ENCODE measurements at places on chromosomes 12 and 14.

DNA sequence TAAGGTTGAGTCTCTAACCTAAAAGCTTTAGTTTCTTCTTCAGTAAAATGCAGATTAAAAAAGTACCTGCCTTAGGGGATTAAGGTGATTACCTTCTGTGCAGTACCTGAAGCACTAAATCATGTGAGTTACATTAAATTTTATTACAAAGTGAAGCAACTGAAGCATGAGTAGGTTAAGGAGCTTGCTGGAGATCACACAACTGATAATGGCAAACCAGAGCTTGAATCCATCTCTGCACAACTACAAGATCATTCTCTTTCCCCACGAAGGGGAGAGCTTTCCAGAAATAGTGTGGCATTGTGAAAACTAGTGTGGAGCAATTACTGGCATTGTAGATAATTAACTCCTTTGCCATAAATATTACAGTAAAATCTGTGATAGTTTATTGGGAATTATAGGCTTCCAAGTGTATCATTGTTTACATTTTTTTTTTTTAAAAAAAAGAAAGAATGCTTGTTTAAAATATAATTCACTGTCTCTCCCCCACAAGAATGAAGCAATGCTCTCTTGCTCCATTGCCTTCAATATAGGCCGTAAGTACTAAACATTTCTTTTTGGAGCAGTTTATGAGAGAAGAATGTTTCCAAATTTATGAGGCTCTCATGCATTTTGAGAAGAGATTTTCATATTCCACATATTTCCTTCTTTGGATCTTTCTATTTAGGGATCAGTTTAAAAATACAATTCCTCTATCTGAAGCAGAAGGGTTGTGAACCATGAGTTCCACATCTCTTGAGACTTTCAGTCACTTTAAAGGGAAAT lies 20.5 kb downstream of the SLC38A2 start:
- DNase-seq = no peak

DNA sequence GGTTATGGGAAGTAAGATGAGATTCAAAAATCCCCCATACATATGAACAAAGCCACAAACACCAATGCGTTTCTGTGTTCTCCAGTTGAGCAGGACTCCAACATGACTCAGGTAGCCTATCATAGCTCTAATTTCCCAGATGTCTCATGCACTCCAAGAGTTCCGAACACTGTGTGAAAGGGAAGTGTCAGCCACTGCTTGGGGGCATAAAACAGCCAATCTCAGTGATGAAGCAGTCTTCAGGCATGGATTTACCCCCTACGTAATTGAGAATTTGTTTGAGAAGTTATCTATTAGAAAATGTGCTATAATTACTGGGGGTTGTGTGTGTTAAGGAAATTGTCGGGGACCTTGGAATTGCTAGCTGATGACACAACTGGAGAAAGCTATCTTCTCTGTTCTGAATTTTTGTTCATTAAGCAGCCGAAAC lies 153.9 kb upstream of the AVPR1A start:
- DNase-seq = no peak

- no peak for DNase-seq
Observed at GRCh38 chr12:98275131-98275475, 240.3 kb upstream of the TMPO start.

GRCh38 chr12:121246893-121247557 lies 37.1 kb downstream of the P2RX4 start:
- DNase-seq = no peak

DNA sequence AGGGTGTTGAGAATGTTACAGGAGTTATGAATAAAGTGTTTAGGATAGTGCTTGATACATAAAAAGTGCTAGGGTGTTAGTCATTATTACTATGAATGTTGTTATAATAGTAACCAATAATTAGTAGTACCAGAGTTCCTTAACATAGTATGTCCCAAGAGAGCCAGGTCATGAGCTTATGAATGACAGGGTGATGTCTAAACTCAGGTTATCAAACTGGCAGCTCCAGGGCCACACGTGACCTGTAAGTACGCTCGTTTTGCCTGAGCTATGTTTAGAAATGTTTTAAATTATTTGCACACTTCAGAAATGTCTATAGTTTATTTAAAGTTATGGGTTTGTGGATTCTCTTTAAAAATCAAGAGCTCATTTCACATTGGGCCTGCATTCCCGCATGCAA lies 14.1 kb upstream of the GRIP1 start:
- DNase-seq = no peak

GRCh38 chr12:21647179-21647578 lies 10.5 kb downstream of the LDHB start:
- DNase-seq = no peak

GRCh38 chr14:85421186-85421877 lies 108.6 kb upstream of the FLRT2 start:
- no peak for DNase-seq

GRCh38 chr12:50533971-50534370 lies 29.2 kb downstream of the DIP2B start:
- no peak for DNase-seq

- DNase-seq = peak; percentile 21
Observed at GRCh38 chr14:102777711-102778337, 575 bp downstream of the TRAF3 start.

GRCh38 chr12:77314378-77315052 lies 249.1 kb upstream of the E2F7 start:
- no peak for DNase-seq

DNA sequence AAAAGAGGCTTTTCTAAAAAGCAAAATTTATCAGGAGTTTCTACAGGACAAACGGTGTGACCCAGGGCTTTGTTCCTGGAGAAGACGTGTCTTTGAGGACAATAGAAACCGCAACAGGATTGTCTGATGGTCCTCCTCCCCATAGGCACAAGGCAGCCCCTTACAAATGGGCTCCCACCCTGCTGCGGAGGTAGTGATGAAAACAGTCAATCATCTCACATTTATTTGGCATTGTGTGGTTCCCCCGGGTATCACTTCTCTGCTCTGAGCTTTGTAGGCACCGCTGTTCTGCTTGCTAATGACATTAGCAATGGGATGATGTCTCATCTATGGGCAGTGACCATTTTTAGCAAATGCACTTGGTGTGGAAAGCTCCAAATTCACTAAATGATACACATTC lies 155.5 kb upstream of the TMPO start:
- DNase-seq = no peak

- no peak for DNase-seq
Observed at GRCh38 chr14:83867566-83868225, 1662.2 kb upstream of the FLRT2 start.

DNA sequence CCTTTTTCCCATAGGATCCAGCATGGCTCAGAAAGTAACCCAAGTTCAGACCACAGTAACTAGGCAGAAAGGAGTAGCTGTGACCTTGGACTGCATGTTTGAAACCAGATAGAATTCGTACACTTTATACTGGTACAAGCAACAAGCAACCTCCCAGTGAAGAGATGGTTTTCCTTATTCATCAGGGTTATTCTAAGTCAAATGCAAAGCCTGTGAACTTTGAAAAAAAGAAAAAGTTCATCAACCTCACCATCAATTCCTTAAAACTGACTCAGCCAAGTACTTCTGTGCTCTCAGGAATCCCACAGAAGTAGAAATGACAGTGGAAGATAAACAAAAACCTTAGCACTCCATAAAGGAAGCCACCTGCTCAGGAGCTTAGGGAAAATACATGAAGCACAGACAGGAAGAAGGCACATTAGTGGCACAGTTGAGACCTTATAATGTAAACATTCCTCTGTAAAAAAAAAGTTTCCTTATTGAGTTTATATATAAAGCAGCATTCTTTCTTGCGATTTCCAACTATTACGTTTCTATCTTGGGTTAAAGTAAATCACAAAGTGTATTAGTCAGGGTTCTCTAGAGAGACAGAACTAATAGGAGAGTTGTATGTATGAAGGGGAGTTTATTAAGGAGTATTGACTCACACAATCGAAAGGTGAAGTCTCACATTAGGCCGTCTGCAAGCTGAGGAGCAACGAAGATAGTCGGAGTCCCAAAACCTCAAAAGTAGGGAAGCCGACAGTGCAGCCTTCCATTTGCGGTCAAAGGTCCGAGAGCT lies 398.4 kb downstream of the DAD1 start:
- DNase-seq = no peak

DNA sequence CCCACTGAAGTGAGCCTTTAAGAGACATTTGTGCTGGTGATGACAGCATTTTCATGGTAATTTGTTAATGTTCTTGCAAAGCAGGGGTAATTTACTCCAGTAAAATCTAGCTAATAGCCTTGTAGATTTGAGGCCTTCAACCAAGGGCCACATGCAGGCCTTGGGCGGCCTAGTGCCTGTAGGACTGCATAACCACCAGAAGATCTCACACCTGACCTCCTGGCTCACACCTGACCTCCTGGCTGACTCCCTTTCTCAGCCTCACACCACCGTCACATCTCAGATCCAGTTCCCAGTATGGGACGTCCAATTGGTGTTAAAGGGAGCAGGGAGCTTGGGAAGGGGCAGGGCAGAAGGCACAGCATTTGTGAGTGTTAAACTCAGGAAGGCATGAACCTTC lies 26.9 kb downstream of the C12orf42 start:
- DNase-seq = no peak

GRCh38 chr12:3564861-3565260 lies 73.9 kb downstream of the PRMT8 start:
- no peak for DNase-seq

- DNase-seq = peak; percentile 81
Observed at GRCh38 chr12:117025481-117026151, 73.6 kb downstream of the TESC start.

DNA sequence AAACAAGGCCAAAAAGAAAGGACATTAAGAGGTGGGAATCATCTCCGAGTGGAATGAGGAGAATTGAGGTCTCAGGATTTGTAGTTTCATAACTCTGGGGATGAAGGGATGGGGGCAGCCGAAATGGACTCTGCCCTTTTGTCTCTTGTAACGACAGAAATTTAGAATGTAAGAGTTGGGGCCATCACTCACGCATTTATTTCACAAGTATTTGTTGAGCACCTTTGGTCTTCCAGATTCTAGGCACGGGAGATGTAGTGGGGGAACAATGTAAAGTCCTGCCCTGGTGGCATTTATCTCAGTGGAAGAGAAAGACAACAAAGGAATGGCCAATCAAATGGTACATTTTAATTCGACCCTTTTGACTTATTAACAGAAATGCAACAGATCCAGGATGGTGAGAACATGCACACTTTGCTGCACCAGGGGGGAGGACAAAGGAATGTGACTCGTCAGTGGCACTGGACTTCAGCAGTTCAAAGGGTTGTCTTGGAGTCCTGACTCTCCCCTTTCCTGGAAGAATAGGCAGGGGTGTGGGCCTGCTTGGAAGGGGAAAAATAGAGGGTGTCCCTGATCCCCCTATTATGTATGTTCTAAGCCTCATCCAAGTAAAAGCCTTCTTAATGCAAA lies 102.0 kb downstream of the TMEM30B start:
- no peak for DNase-seq

GRCh38 chr12:116533343-116534251 lies 25.6 kb upstream of the MAP1LC3B2 start:
- DNase-seq = peak; percentile 99

DNA sequence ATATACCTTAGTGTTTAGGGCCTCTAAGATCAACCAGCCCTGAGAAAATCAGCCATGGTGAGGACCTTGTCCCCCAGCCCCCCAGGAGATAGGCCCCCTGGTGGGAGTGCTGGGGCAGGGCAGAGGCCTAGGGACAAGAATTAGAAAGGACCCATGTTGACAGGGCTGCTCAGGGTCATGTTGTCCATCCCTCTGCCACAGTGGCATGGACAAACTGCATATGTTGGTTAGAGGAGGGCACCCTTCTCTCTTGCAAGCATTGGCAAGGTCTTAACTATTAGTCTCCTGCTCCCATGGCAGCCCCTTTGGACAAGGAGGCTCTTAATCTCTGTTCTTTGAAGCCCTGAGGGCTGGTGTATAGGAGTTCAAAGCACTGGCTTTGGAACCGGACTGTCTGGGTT lies 755 bp upstream of the PTPN6 start:
- DNase-seq = peak; percentile 36

- no peak for DNase-seq
Observed at GRCh38 chr12:69068448-69068847, 135.5 kb upstream of the CPM start.

- DNase-seq = no peak
Observed at GRCh38 chr14:100394886-100395672, 71.9 kb downstream of the SLC25A47 start.

- no peak for DNase-seq
Observed at GRCh38 chr12:19761463-19761862, 322.2 kb downstream of the AEBP2 start.

GRCh38 chr12:105205322-105206048 lies 30.5 kb downstream of the APPL2 start:
- DNase-seq = no peak

- DNase-seq = no peak
Observed at GRCh38 chr12:34290381-34290995, 268.2 kb downstream of the ALG10 start.

- DNase-seq = no peak
Observed at GRCh38 chr14:93949511-93950075, 22.4 kb downstream of the FAM181A start.

DNA sequence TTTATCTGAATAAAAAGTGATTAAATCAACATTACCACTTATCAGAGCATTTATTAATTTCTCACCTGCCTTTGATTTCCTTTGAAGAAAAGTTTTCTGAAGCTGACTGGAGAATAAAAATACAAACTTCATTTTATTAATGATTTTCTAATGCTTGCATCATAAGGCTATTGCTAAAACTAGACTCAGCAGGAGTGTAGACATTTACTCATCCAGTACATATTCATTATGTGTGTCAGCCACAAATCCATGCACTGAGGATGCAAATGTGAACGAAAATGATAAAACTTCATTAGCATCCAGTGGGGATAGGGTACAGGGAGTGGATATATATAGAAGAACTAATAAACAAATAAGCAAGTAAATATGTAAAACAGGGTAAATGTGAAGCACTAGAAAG lies 74.6 kb downstream of the SLCO1B3 start:
- DNase-seq = no peak

Data from K562 (cell line).